Left lung (tissue), 14 donors: ENCODE measurements at places on chromosomes 1 and 21.

DNA sequence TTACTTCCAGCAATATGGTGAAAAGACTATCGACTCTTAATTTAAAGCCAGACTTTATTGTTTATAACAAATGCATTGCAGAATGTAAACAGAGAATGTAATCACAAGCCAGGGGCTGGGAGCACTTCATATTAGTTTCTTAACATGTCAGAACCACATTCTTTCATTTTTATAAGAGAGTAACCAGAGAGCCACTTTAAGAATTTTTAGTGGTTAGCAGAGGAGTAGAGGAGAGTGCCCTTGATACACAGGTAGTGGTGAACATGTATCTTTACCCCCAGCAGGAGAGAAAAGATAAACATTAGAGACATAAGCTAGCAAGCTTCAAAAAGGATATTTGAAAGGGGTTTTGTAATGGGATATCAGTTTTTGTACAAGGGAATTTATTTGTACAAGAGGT lies 11.1 kb downstream of the AMY2B start:
- H3K36me3 ChIP-seq: no peaks in the 10 kb centered on the region
- H3K27ac ChIP-seq: no peak overlapping the region
- H3K27me3 ChIP-seq: no peaks in the 10 kb centered on the region
- H3K4me3 ChIP-seq: no peak overlapping the region

DNA sequence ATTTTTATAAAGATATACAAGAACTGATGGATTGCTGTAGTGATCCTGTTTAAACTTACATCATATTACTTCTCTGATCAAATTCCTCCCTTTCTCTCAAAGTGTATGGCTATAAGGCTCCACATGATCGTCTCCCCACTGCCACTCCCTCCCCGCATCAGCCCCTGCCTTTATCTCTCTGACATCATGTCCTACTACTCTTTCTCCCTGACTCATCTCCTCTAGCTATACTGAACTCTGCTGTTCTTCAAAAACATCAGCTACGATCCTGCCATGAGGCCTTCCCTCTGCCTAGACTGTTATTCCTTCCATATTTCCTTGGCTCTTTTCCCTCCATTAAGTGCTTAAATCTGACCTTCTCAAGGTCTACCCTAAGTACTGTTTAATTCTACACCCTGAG lies 22.8 kb downstream of the HFM1 start:
- no peaks in the 10 kb centered on the region for H3K27me3 ChIP-seq
- no peaks in the 10 kb centered on the region for H3K4me1 ChIP-seq
- no peaks in the 10 kb centered on the region for H3K36me3 ChIP-seq
- H3K4me3 ChIP-seq: no peak overlapping the region

GRCh38 chr1:65791801-65792668 lies 660 bp upstream of the PDE4B start:
- H3K27ac ChIP-seq: no peak overlapping the region
- no peak for DNase-seq
- peaks cover 5% of the 10 kb centered on the region for H3K4me1 ChIP-seq
- no peaks in the 10 kb centered on the region for H3K36me3 ChIP-seq
- peaks cover 52% of the 10 kb centered on the region for H3K27me3 ChIP-seq

GRCh38 chr1:36599828-36600227 lies 117.1 kb upstream of the CSF3R start:
- H3K27me3 ChIP-seq: no peaks in the 10 kb centered on the region
- no peak for DNase-seq
- no peak overlapping the region for H3K4me3 ChIP-seq
- H3K4me1 ChIP-seq: no peaks in the 10 kb centered on the region
- no peaks in the 10 kb centered on the region for H3K36me3 ChIP-seq

DNA sequence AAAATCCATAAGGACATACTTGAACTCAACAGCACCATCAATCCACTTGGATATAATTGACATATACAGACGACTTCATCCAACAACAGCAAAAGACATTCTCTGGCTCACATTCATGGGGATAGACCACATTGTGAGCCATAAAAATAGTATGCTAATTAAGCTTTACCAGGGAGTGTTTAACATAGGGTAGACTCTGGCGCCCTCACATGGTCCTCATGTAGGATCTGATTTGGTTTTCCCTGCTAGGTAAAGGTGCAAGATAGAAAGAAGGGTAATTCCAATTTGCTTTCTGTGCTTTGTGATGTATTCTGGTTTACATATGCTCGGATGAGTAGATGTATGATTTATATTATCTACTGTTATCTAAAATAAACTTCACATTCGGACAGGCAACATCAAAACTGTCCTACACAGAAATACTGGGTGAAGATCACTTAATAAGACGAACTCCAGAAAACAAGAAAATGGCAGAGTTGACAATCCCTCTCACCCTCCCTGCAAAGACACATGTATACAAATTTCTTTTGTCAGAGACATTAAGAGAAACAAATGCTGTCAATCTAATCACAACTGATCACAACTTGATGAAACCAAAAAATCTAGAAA lies 27.7 kb downstream of the CR1L start:
- no peaks in the 10 kb centered on the region for H3K4me1 ChIP-seq
- peak; percentile 11 for DNase-seq
- no peaks in the 10 kb centered on the region for H3K36me3 ChIP-seq
- H3K27ac ChIP-seq: no peak overlapping the region

GRCh38 chr21:39601187-39601928 lies 11.4 kb upstream of the B3GALT5 start:
- no peaks in the 10 kb centered on the region for H3K36me3 ChIP-seq

- no peak for DNase-seq
- H3K4me3 ChIP-seq: no peak overlapping the region
- no peak overlapping the region for H3K27ac ChIP-seq
- no peaks in the 10 kb centered on the region for H3K27me3 ChIP-seq
These were observed 4.7 kb downstream of the SLC1A7 start for GRCh38 chr1:53137729-53138128.

- H3K4me1 ChIP-seq: no peaks in the 10 kb centered on the region
- DNase-seq: no peak
These were observed 209.6 kb downstream of the NUF2 start for GRCh38 chr1:163531345-163531744.

DNA sequence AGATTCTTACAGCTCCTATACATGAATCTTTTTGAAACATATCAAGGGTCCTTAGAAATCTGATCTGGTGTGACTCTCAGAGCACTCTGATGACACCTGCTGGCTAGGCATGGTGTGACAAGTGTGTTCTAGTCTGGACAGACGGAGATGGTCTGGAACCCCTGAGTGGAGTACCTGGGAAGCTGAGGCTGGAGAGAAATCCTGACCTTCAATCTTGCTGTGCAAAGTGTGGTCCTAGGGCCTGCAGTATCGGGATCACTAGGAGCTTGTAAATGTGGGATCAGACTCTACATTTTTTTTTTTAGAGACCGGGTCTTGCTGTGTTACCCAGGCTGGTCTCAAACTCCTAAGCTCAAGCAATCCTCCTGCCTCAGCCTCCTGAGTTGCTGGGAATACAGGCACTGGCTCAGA lies 78.6 kb upstream of the SOD1 start:
- H3K4me1 ChIP-seq: no peaks in the 10 kb centered on the region
- H3K36me3 ChIP-seq: no peaks in the 10 kb centered on the region
- H3K27ac ChIP-seq: no peak overlapping the region
- peak; percentile 61 for DNase-seq

- no peak overlapping the region for H3K27ac ChIP-seq
- no peaks in the 10 kb centered on the region for H3K4me1 ChIP-seq
- DNase-seq: no peak
- H3K36me3 ChIP-seq: no peaks in the 10 kb centered on the region
- H3K27me3 ChIP-seq: no peaks in the 10 kb centered on the region
These were observed 141.8 kb upstream of the AJAP1 start for GRCh38 chr1:4512636-4513035.

DNA sequence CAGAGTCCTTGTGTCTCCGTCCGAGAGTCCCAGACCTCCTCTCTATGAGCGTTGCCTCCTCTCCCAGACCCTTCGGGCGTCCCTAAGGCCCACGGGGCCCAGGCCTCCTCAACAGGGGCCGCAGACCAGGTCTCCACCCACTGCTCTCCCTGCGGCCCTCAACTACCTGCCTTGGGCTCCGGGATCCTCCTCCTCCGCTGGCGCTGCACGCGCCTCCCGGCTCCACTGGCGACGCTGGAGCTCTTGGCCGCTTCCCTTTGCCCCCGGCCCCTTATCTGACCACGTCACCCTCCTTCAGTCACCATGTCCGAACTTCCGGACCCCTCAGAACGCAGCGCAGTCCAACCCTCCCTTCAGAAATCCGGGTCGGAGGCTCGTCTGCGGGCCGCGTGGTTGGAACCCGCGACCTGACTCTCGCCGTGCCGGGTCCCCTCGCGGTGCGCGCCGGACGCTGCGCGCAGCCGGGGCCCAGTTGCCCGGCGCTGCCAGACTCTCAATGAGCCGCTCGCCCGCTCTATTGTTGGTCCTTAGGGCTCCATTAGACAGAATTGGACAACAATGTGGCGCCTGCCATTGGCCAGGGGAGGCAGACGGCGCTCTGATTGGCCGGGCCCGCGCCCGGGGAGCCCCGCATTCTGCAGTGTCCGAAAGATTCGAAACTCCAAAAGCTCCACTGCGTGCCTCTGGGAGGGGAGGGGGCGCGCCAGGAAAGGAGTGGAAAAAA lies at the start of gene DMRTA2:
Gene DMRTA2 (minus strand): TSS at position 498 of the 724 bp plus-strand sequence. CDS start 1,907 bp downstream, outside the sequence.
- H3K27me3 ChIP-seq: peaks cover 99% of the 10 kb centered on the region
- no peak for DNase-seq
- peaks cover 77% of the 10 kb centered on the region for H3K4me1 ChIP-seq
- H3K27ac ChIP-seq: no peak within 1 kb of the TSS

- DNase-seq: no peak
- no peaks in the 10 kb centered on the region for H3K36me3 ChIP-seq
- peaks cover 84% of the 10 kb centered on the region for H3K4me1 ChIP-seq
- H3K4me3 ChIP-seq: no peak overlapping the region
These were observed 85.7 kb downstream of the DYRK1A start for GRCh38 chr21:37452227-37452626.

DNA sequence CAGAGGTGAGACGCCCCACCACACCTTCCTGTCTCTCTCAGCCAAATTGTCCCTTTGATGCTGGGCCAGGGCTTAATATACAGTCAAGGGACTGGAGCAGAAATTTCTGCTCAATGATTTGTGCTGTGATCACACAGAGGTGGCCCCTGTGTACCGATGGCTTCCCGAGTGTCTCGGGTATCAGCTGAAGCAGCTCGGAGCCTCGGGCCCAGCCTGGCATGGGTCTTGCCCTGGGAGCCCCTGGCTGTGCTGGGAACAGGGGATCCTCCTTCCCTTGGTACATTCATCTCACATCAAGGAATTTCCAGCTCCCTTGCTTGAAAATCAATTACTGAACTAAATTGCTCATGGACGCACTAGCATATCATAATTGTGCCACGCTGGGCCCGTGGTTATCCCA lies 148.8 kb upstream of the C1orf174 start:
- DNase-seq: no peak
- H3K4me3 ChIP-seq: no peak overlapping the region
- H3K27ac ChIP-seq: no peak overlapping the region
- H3K27me3 ChIP-seq: peaks cover 71% of the 10 kb centered on the region

GRCh38 chr1:30522031-30523004 lies 201.1 kb downstream of the MATN1 start:
- no peak overlapping the region for H3K4me3 ChIP-seq
- no peaks in the 10 kb centered on the region for H3K4me1 ChIP-seq
- H3K27ac ChIP-seq: no peak overlapping the region
- no peaks in the 10 kb centered on the region for H3K36me3 ChIP-seq

DNA sequence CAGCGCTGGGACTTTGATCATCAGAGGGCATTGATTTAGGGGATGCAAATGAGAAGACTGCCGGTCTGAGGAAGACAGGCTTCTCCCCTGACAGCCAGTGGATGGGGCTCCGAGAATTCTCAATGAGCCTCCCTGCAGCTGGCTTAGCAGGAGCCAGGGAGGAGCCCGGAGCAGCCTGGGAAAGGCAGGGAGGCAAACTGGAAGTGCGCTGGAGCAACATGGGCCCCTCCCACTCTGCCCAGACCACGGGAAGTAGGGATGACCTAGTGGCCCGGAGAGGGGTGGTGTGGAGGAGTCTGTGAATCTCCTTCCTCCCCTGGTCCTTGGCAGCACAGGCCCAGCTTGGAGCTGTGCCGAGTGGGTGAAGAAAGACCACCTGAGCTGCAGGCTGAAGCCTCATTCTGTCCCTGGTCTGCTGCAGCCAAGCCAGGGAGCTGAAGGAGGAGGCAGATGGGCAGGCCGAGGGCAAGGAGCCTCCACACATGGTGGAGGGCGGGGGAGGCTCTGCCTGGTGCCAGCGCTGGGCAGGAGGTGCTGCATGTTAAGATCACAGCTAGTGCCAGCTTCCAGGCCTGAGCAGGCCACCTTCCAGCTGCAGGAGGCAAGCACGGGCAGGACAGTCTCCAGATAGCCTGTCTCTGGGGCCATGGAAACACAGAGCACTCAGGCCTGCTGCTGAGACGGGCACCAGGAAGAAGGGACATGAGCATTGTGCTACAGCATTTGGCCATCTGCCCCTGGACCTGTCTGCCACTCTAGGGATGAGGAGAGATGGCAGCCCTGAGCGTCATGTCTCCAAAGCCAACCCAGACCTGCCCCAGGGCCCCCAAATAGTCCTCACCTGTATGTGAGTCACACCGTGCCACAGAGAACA lies 12.2 kb upstream of the CLSTN1 start:
- H3K4me3 ChIP-seq: no peak overlapping the region
- no peak overlapping the region for H3K27ac ChIP-seq
- peaks cover 5% of the 10 kb centered on the region for H3K4me1 ChIP-seq
- no peak for DNase-seq

DNA sequence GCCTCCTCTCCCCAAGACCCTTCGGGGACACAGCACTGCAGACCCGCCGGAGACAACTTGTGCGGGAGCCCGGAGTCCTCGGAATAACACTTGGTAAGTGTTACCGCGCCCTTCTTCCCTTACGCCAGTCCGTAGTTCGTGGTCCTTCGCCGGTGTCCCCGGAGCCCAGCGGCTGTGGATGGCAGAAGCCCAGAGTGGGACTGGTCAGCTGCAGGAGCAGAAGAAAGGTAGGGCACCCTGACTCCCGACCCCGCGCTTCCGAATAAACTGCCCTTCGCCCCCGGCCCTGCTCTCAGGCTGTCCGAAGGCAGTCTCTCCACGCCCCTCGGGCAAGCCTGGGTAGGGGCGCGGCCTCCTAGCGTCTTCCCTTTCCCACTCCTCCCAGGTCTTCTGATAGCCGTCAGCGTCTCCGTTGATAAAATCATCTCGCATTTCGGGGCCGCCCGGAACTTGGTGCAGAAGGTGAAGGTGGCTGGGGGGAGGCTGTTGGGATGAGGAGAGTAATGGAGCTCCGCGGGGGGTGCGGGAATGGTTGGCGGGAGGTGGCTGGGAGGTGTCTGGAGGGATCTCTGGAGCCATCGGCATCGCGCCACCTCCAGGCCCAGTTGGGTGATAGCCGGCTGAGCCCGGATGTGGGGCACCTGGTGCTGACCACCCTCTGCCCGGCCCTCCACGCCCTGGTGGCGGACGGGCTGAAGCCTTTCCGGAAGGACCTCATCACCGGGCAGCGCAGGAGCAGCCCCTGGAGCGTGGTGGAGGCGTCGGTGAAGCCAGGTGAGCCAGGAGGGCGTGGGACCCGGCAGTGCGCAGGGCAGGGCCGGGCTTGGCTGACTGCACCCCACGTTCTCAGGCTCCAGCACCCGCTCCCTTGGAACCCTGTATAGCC lies 4.3 kb downstream of the RUSC1 start:
- peak overlapping the region; percentile 68 for H3K4me3 ChIP-seq
- peaks cover 45% of the 10 kb centered on the region for H3K4me1 ChIP-seq
- peaks cover 36% of the 10 kb centered on the region for H3K36me3 ChIP-seq
- H3K27me3 ChIP-seq: no peaks in the 10 kb centered on the region

- peak; percentile 12 for DNase-seq
- no peak overlapping the region for H3K4me3 ChIP-seq
- no peaks in the 10 kb centered on the region for H3K27me3 ChIP-seq
- H3K4me1 ChIP-seq: peaks cover 11% of the 10 kb centered on the region
These were observed 43.3 kb downstream of the RASAL2 start for GRCh38 chr1:178137238-178137637.
